ENCODE measurements at places on chromosomes 3 and 15.

GRCh38 chr3:74402821-74403220, 211.6 kb downstream of the CNTN3 start:
- DNase-seq = no peak

- DNase-seq = no peak
Observed at GRCh38 chr3:27046351-27046750, 322.8 kb downstream of the NEK10 start.

GRCh38 chr3:73787620-73788019, 162.9 kb upstream of the PDZRN3 start:
- DNase-seq = no peak

DNA sequence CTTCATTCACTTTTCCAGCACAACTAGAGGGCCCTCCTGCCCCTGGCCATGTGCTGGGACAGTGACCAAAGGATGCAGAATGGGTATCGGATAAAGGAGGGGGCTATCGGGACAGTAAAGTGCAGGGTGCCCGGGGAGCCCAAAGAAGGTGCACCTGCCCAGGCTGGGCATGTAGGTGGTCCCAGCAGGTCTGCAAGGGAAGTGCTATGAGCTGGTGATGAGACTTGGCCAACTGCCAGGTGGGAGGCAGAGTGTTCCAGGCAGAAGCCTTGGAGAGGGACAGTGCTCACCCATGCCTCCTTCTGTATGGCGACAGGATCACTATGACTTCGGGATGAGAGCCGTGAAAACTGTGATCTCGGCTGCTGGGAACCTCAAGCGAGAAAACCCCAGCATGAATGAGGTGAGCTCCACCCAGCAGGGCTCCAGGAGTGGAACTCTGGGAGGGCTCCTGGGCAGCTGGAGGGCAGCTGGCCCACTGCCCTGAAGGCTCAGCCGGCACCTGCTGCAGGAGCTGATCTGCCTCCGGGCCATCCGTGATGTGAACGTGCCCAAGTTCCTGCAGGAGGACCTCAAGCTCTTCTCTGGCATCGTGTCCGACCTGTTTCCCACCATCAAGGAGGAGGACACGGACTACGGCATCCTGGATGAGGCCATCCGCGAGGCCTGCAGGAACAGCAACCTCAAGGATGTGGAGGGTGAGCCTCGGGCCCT, 48.4 kb downstream of the DNAH1 start:
- no peak for DNase-seq

DNA sequence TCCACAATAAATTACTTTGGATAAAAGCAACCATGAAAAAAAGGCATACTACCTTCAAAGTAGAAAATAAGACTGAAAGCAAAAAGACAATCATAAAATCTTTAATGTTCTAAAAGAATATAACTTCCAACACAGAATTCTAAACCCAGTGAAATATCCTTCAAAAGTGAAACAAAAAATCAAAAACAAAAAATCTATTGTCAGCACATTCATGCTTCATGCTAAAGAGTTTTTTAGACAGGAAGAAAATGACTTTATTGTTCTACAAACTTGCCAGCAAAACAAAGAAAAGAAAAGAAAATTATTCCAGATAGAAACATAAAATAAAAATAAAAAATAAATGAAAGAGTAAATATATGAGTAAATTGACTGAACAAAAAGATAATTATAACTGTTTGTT, 134.9 kb downstream of the EFHB start:
- DNase-seq = no peak

GRCh38 chr3:107285197-107285596, 92.0 kb upstream of the CCDC54 start:
- DNase-seq = no peak

DNA sequence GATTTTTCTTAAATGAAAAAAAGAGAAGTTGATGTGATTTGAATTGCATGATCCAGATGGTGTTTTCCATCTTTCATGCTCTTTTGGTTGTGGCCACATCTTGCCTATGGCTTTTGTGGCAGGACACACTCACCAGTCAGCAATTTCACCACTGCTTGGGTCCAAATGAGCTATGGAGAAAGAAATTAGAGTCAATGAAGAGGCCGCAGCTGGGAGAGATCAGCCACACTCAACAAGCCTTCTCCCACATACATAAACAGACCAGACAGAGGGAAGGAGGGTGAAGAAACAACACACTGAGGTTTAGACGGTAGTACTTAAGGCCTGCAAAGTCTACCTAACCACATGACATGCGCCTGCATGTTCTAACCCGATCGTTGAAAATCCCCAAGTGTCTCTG, 110.7 kb upstream of the CDIN1 start:
- DNase-seq = no peak

DNA sequence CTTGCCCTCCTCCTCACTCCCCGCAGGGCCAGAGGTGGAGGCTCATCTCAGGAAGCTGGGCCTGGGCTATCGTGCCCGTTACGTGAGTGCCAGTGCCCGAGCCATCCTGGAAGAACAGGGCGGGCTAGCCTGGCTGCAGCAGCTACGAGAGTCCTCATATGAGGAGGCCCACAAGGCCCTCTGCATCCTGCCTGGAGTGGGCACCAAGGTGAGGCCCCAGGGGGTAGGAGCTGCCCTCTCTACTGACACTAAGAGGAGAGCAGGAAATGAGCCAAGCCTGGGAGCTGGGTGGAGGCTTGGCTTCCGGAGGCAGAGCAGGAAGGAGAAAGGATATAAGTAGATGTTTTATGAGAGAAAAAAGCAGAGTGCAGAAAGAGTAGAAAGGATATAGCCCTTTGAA, 4.9 kb downstream of the OGG1 start:
- DNase-seq = no peak

GRCh38 chr15:86538141-86538540, 458.5 kb downstream of the AGBL1 start:
- no peak for DNase-seq

DNA sequence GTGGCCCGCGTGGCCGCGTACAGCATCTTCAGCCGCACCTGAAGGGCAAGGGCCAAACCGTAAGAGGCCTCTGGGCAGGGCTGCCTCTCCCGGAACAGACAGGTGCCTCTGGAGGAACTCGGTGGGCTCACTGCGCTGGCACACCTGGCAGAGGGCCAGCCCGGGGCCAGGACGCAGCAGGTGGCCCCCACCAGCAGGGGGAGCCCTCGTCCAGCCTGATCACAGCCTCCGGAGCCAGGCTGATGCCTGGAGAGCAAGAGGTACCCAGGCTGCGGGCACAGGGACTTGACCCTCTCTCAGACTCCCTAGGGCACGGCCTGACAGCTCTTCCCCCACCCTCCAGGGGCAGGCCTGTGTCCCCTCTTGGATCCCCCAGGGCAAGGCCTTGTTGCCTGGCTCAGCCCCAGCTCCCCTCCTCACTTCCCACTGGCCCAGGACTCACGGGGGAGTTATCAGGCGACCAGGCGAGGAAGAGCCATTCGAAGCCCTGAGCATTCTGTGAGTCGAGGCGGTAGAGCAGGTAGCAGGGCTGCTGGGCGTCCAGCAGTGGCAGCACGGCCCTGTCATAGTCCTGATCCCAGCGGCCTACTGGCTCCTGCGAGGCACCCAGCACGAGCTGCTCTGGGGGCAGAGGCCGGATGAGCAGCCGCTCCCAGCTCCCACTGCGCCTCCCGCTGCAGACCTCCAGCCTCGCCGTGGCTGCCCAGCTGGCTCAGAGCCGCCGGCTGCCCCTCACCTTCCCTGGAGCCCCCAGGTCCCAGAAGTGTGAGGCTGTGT, 6.2 kb upstream of the TLR9 start:
- DNase-seq = peak; percentile 56

- no peak for DNase-seq
Observed at GRCh38 chr3:112667599-112667998, 26.7 kb upstream of the CCDC80 start.

GRCh38 chr15:83164111-83164770, 43.4 kb downstream of the HDGFL3 start:
- DNase-seq = peak; percentile 92

DNA sequence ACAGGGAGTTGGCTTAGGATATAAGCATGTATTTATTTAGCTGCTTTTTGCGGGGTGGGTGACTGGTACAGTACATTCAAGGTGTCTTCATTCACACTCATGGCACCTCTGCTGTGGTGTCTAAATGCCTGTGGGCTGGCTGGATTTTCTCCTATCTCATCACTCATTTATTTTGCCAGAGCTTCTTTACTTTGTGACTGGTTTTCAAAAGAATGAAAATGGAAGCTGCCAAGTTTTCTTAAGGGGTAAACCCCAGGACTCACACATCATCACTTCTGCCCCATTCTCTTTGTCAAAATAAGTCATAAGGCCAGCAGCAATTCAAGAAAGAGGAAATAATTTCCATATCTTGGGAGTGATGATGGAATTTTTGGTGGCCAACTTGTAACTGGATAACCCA, 493.4 kb upstream of the ALCAM start:
- DNase-seq = no peak

GRCh38 chr3:24363242-24363641, 131.4 kb downstream of the THRB start:
- no peak for DNase-seq

- DNase-seq = no peak
Observed at GRCh38 chr3:72582211-72582878, 265.9 kb downstream of the SHQ1 start.

DNA sequence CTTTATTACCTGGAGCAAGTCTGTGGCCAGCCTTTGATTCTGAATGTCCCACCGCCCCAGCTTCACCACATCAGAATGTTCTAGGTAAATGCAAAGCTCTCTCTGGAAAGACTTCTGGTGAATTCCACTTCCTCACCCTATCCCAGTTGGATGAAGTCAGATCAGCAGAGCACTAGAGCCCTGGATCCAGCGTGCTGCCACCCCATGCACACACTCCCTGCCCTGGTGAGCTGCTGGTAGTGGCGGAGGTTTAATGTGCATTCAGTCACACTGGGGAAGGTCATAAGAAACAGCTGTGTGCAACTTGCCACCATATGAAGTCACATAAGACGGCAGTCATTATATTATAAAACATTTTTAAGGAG, 16.3 kb upstream of the SLC41A3 start:
- DNase-seq = no peak

DNA sequence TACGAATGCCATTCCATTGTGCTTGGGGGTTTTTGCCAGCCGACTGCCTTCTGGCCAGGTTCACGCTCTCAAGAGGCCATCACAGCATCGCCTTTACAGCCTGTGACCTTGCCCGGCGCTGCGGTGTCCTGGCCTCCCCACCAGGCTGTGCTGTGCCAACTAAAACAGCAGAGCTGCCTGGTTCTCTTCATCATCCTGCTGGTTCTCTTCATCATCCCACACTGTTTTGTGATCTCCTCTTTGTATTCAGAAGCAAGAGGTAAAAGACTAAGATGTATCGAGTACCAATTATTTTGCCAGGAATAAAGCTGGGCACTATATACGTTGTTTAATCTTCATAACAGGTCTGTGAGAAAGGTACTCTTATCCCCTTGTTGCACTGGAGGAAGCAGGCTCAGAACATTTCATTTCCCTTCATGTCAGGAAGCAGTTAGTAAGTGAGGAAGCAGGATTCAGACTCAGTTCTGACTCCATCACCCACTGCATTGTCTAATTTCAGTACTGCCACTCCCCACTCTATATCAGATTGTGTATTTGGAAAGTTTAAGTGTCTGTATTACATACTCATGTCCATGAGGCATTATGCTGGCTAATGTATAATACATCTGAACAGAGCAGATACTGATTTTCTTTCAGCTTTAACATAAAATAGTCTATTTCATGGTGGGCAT, 92.7 kb downstream of the LRRC28 start:
- DNase-seq = peak; percentile 92

DNA sequence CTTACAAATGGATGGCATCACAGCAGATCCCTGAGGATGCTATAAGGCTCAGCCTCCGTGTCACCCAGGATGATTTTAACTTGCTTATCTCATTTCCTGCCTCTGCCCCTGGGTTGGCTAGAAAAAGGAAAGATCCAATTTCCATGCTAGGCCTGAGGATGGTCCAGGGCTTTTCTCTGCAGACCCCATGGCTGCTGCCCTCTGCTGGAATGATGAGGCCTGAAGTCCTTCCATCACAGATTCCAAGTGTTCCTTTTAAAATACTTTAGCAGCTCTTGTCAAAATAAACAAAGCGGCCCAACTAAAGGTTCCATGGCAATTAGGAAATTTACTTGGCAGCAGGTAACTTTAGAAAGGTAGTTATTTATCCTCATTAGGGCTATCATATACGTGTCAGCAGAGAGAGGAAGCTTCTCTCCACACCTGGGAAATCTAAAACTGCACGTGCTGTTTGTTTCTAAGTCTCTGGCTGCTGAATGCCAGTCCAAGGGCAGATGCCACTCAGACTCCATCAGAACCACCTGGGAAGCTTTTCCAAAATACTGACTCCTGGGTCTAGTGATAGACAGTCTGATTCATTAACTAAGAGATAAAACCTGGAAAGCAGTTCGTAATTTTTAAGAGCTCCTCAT, 401.9 kb upstream of the IL12A start:
- DNase-seq = peak; percentile 26

- DNase-seq = no peak
Observed at GRCh38 chr3:175404027-175404426, 544.9 kb downstream of the NAALADL2 start.

- no peak for DNase-seq
Observed at GRCh38 chr15:100131321-100132224, 210.2 kb downstream of the ADAMTS17 start.

DNA sequence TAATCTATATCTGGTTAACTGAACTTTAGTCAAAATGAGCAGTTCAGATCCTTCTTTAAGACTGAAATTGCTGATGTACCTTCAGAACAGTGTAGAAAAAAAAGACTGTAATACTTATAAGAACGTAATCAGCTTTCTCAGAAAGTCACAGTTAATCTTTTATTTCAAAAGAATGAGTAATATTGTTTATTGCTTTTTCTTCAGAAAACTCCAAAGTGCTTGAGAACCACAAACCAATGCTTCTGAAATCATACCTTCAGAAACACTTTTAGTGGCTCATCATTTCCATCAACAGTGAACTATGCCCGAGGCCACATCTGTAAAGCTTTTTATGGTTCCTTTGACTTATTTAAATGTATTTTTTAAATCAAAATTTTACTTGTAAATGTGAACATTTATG, 33.3 kb upstream of the CLASP2 start:
- no peak for DNase-seq

GRCh38 chr15:25783607-25784540, 79.3 kb downstream of the ATP10A start:
- DNase-seq = no peak

DNA sequence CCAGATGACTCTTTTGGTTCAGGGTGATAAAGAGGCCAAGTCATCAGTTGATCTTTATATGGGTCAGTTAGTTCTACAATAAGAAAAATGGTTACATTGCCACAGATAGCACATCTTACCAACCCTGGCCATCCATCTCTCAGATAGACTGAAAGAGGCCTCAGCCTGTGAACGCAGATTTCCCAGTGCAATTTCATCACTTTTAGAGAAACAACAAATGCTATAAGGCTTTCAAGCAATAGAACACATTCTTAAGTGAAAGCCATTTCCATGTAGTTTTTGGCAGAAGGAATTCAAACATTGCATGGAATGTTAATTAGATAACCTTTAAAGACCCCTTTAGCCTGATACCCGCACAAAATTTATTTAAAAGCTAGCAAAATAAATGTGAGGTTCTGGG, 200.6 kb upstream of the ZBTB20 start:
- no peak for DNase-seq

- DNase-seq = no peak
Observed at GRCh38 chr15:62901909-62902546, 140.5 kb upstream of the TPM1 start.

GRCh38 chr3:133983126-133983525, 46.6 kb downstream of the SLCO2A1 start:
- no peak for DNase-seq

- DNase-seq = no peak
Observed at GRCh38 chr15:40940296-40940801, 11.2 kb downstream of the DLL4 start.

GRCh38 chr15:63190769-63191649, 1.6 kb downstream of the RAB8B start:
- no peak for DNase-seq
